ENCODE measurements at places on chromosomes 7 and 10.
A peak's percentile ranks its signal among the peaks of the same experiment; 100 is the strongest.

GRCh38 chr7:6268907-6269306, 3.5 kb downstream of the CYTH3 start:
- no peak for DNase-seq

DNA sequence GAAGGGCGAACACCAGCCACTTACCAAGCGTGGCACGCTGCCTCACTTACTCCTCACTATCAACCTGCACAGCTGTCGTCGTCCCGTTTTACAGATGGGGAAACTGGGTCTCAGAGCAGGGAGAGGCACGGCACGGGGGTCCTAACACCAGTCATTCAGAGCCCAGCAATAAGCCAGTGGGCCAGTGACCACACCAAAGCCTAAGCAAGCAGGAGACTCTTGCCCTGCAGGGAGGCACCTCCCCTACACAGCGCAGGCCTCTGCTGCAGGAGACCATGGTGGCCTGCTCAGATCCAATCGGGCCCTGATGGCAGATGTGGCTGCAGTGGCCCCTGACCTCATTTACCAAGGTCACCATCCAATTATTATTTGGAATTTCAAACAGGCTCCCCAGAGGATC, 4.8 kb downstream of the SLIT1 start:
- DNase-seq: no peak

- no peak for DNase-seq
Measured at GRCh38 chr10:6473430-6473829, 106.6 kb downstream of the PRKCQ start.

DNA sequence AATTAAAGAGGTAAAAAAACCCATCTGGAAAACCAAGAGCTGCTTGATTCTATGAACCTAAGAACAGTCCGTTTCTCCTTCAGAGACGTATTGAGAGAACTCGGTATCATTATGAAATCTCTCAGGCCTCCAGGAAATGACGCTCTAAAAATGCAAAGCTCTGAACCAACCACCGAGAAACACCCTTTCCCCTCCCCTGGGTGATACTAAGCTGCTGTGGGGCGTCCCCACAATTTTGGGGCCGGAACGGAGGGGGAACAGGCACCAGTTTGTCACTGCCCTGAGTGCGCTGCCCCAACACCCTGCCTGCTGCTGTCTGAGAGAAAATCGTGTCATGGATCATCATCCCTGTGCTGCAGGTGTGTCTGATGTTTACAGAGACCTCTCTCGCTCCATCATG, 509.5 kb downstream of the DNAJB6 start:
- no peak for DNase-seq

DNA sequence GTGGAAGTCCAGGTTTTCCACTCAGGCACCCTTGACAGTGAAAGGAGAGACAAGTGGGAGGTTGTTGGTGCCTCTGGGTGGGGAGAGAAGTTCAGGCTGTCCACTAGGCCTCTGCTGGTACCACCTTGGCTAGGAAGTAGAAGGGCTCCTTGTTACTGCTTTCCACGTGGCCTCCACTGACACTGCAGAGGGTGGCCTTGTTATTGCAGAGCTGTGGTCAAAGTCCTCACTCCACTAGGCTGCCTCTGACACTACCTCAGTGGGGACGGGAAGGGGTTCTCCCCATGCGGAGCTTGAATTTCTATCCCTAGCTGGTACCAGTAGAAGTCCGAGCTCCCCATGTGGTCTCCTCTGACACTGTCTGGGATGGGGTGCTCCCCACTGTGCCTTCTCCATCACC, 14.9 kb upstream of the STOX1 start:
- DNase-seq: peak; percentile 33

DNA sequence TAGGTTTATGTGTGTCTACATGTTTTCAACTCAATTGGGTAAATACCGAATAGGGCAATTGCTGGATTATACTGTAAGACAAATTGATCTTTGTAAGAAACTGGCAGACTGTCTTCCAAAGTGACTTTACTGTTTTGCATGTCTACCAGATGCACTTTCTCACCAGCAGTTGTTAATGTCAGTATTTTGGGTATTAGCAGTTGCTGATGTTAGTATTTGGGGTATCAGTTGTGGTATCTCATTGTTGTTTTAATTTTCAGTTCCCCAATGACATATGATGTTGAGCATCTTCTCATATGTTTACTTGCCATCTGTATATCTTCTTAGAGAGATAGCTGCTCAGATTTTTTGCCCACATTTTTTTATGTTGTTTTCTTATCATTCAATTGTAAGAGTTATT, 10.6 kb downstream of the PDE6C start:
- DNase-seq: no peak

DNA sequence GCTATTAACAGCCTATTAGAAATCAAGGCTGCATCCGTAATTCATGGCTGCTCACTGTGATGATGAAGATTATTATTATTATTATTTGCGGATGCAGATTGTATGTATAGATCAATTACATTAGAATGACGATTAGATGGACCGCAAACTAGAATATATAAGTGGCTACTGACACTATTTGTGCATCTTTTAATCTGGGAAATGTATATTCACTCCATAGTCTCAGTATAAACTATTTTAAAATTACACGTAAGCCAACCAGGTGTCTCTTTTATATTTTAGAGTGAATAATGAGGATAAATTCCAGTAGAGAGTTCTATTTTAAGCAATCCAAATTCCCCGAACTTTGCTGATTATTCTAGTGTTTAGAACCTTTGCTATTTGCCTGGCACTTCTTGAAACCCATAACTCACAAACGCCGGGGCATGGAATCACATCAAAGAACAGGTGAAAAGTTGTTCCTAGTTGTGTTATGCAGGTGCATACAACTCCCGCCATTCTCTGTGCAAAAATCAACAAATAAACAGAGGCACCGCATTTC, 509 bp upstream of the ING3 start:
- DNase-seq: no peak

DNA sequence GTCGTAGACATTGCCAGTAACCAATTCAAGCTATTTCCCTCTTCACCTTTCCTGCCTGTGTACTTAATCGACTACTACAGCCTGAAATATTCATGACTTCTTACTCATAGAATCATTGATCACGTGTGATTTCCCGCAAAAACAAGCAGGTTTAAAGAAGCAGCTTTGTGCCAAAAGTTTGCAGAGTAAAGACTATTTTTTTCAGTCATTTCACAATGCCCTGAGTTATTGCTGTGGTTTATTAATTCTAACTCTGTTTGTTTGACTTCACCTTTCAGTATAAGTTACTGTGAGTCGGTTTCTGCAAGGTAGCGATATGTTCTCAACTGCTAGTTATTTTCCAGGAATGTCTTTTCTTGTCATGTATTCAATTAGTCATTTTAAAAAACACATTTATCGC, 995.3 kb downstream of the SORCS1 start:
- no peak for DNase-seq

DNA sequence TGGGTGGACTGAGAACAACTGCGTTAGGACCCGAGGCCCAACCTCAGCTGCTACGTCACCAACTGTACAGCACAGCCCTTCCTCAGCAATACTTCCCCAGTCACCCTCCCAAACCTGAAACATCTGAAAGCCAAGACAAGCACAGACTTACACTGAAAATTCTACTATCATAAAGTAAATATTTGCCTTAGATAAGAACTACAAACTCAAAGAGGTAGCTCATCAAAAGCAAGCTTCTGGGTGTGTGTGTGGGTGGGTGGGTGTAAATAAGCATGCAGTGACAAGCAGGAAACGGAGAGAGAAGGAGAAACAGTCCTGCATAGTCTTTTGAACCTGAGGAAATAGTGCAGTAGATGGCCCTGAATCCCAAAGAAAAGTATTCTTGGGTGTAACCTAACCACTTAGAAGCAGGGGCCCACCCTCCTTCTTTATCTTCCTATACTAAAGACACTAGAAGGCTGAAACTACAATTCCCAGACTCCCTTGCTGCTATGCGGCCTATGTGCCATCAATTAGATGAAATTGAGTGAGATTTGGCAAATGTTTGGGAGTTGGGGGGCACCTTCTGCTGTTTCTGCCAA, 18.7 kb downstream of the SLC25A13 start:
- DNase-seq: peak; percentile 96

DNA sequence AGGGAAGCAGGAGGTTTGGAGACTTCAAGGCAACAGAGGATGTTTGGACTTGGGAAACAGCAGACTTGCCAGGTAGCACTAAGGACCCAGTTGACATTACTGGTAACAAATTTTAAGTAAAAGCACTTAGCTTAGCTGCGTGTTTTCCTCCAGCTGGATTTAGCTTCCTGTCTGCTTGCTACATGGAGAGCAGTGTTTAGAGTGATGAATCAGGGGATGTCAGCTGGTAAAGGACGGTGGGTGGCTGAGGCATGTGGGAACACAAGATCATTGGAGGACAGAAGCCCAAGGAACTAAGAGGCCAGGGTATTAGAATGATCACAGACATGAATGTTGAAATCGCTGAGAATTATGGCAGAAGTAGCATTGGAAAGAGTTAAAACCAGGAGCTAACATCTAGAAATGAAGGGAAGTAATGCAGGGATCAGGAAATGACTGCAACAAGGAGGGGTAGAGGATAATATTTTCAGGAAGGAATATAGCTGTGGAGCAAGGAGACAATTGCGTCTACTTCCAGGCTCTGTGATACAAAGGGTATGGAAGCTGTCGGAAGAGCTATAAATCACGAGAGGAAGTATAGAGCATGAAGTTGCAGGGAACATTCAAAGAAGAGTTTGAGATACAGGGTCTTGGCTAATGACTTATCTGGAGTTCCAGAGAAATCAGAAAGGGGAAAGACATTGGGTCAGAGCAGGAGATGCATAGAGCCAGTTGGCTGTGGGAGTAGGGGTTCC, 34.4 kb downstream of the CALD1 start:
- DNase-seq: no peak

DNA sequence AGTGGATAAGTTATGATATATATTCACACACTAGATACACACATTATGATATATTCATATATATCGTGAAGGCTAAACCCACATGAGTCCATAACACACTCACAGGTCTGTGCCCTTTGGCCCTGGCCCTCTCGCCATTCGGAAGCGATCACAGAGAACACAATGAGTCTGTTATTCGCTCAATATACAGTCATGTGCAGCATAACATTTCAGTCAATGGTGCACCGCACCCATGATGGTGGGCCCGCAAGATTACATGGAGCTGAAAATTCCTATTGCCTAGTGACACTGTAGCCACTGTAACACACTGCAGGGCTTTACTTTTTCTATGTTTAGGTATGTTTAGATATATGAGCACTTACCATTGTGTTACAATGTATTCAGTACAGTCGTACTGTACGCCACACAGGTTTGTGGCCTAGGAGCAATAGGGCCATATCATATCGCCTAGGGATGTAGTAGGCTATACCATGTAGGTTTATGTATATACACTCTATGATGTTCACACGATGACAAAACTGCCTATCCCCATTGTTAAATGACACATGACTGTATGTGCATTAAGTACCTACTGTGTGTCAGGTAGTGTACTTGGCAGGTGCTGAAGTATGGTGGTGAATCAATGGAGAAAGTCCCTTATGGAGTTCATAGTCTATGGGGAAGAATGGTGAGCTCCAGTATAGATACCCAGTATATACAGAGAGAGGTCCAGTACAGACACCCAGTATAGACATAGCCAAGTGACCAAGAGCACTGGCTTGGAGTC, 198.8 kb upstream of the KLF14 start:
- no peak for DNase-seq

DNA sequence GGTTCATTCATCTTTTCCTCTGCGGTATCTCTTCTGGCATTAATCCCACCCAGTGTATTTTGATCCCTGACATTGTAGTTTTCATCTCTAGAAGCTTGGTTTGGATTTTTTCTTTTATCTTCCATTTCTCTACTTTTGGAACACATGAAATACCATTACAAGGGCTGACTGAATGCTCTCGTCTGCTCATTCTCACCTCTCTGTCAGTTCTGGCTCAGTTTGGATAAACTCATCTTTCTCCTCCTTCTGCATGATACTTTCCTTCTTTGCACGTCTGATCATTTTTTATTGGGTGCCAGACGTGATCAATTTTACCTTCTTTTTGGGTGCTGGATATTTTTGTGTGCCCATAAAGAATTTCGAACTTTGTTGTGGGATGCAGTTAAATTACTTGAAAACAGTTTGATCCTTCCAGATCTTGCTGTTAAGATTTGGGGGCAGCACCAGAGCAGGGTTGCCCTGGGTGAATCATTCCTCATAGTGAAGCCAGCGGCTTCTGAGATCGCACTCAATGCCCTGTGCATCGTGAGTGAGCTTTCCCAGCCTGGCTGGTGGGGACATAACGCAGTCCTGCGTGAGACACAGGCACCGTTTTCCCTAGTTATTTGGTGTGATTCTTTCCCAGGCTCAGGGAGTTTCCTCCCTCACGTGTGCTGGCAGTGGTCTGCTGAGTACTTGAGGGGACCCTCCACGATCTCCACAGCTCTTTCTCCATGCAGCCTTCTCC, 53.8 kb downstream of the LHPP start:
- no peak for DNase-seq

GRCh38 chr7:98125759-98126158, 19.1 kb downstream of the LMTK2 start:
- DNase-seq: no peak

GRCh38 chr7:70595755-70596597, 536.0 kb upstream of the GALNT17 start:
- DNase-seq: no peak

- no peak for DNase-seq
Measured at GRCh38 chr10:1611936-1612550, 125.3 kb downstream of the ADARB2 start.

DNA sequence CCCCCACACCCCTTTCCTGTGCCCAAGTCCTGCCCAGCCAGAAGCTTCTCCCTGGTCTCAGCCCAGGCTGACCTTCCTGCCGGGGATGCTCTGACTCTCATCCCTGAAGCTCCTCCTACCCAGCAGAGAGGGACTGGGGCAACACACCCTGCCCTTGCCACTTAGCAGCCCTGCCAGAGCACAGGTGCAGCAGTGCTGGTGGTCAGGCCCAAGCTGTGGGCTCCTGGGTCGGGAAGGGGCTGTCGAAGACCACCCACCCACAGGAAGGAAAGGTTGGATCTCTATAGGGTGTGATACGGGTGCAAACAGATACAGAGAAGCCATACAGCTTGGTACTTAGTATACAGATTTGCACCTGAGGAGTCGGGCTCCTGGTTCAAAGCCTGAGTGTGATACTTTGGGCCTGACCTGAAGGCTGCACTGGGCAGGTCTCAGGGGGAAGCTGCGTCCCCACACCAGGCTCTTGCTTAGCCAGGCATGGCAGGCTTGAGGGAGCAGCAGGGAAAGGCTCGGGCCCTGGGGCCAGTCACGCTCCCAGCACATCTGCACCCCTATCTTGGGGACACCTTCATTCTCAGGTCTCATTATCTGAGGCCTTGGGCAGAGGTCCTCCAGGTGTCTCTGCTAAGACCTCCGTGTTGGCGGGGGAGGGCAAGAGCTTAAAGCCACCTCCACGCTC, 47.3 kb downstream of the TCERG1L start:
- DNase-seq: no peak

DNA sequence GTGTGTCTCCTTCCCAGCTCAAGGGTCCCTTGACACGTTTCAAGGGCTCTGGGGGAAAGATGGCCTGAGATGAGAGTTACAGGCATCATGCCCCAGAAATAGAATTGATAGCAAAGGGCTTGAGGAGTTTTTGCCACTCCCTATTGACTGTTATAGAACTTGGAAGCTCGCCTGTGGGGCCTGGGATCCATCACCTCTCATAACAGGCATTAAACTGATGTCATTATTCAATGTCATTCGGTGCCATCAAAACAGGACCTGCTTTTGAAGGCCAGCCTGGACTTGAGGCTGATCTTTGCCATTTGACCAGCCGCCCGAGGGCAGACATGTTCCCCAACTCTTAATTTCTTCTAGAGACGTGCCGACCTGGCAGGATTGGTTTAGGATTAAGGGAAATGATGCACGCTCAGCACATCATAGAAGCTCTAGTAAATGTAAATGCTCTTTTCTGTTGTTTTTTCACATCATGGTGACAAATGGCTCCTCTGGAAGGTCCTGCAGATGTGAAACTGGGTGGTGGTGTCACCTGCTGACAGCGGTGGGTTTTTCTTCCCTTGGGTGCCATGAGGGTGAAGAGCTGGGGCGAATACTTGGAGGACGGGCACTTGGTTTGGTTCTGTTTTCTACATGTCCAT, 16.7 kb upstream of the KLF6 start:
- no peak for DNase-seq
